ENCODE measurements at places on chromosomes 7 and 10.

DNA sequence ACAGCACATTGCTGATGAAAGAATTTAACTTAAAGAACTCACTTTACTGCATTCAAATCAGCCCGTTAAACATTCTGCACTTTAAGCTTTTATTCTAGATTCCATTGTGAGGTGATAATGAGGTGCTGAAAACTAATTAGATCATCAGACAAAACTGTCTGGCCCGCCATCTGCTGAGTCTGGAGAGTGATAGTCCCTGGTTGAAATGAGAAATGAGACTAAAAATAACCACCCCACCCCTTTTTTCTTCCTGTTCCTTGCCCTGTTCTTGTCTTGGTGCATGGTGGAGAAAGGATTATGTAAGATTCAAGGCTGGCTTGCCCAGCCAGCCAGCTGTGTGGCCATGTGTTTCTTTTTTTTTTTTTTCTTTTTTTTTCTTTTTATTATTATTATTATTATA is 277.0 kb upstream of the COBL start:
- DNase-seq: no peak

DNA sequence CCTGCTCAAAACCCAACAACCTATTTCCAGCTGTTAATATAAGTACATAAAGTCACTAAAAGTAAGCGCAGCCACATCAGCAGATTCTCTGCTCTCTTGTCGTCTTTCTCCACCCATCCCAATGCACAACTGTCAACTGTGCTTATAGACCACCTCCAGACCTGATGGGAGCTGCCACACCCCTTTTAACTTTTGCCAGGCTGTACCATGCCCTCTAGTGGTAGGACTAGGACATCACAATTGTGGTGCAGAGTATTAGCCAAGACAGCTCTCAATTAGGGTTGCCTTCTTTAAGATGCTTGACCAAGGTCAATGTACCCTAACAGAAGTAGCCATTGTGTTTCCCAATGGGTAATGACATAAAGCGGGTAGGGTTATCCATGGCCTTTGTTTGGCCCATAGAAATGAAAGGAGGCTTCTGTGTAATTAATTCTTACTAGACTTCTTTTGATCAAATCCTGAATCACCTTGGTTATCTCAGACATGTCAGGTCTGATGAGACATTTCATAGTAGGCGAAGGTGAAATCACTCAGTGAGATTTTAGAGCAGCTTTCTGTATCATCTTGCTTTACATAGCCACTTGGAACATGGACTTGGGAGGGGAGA is 68.1 kb downstream of the SCRN1 start:
- peak; percentile 76 for DNase-seq

- DNase-seq: no peak
Observed at GRCh38 chr10:88390041-88390440, 193.1 kb downstream of the RNLS start.

GRCh38 chr10:23293145-23293724 is 51.4 kb downstream of the C10orf67 start:
- DNase-seq: no peak

DNA sequence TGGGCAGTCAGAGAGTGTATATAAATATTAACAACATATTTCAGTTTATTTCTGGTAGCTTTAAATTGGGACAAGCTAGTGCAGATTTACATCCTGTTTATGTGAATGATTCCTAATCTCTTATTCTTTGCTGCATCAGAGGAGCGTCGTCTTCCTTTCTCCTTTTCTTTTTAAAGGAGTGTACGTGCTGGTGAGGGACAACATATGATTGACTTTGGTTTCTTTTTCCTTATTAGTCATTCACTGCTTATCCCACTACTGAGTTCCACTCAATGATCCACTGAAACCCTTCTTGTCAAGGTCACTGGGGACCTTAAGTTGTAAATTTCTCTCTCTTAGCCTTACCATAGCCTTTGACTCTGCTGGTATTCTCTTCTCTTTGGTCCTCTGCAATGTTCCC is 116.3 kb downstream of the EXOC4 start:
- DNase-seq: no peak

- DNase-seq: no peak
Observed at GRCh38 chr10:100041306-100042002, 31.7 kb upstream of the DNMBP start.

- DNase-seq: no peak
Observed at GRCh38 chr7:43405948-43406347, 177.0 kb upstream of the STK17A start.

- DNase-seq: no peak
Observed at GRCh38 chr10:2761311-2761710, 306.0 kb upstream of the PFKP start.

DNA sequence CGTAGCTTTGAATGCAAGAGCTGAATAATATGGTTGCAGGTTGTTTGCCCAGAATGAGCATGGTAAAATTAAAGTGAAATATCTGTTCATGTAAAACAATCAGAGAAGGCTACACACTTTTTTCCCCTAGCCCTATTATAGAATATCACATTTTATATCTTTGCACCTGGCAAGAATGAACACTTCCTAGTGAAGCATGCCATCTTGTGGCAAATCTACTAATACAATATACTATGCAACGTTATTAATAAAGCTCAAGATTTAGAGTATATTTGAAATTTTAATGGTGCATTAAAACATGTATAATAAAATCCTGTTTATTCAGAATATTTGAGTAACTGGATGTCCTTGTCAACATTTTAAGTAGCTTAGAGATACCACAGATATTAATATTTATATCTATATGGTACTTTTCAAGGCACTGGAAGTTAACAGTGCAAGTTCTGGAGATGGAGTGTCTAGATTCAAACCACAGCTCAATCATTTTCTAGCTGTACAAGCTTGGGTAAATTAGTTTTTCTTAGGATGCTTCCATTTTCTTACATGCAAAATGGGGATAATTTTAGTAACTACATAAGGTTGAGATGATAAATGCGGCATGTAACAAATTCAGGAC is 643.1 kb upstream of the SEMA3D start:
- no peak for DNase-seq

GRCh38 chr10:11379771-11380170 is 231.7 kb downstream of the USP6NL start:
- DNase-seq: no peak

GRCh38 chr10:94546049-94546900 is 687 bp downstream of the HELLS start:
- peak; percentile 2 for DNase-seq

- DNase-seq: no peak
Observed at GRCh38 chr10:111560027-111560426, 483.2 kb downstream of the ADRA2A start.

- no peak for DNase-seq
Observed at GRCh38 chr7:155470686-155471638, 13.0 kb downstream of the EN2 start.

GRCh38 chr10:128109707-128110106 is 16.5 kb downstream of the MKI67 start:
- no peak for DNase-seq

GRCh38 chr7:132045481-132045980 is 489.1 kb upstream of the PODXL start:
- DNase-seq: no peak

- no peak for DNase-seq
Observed at GRCh38 chr10:100802607-100803006, 57.2 kb downstream of the PAX2 start.

GRCh38 chr10:51588984-51589383 is 110.4 kb downstream of the CSTF2T start:
- DNase-seq: no peak

GRCh38 chr7:70523989-70524351 is 608.0 kb upstream of the GALNT17 start:
- DNase-seq: no peak

DNA sequence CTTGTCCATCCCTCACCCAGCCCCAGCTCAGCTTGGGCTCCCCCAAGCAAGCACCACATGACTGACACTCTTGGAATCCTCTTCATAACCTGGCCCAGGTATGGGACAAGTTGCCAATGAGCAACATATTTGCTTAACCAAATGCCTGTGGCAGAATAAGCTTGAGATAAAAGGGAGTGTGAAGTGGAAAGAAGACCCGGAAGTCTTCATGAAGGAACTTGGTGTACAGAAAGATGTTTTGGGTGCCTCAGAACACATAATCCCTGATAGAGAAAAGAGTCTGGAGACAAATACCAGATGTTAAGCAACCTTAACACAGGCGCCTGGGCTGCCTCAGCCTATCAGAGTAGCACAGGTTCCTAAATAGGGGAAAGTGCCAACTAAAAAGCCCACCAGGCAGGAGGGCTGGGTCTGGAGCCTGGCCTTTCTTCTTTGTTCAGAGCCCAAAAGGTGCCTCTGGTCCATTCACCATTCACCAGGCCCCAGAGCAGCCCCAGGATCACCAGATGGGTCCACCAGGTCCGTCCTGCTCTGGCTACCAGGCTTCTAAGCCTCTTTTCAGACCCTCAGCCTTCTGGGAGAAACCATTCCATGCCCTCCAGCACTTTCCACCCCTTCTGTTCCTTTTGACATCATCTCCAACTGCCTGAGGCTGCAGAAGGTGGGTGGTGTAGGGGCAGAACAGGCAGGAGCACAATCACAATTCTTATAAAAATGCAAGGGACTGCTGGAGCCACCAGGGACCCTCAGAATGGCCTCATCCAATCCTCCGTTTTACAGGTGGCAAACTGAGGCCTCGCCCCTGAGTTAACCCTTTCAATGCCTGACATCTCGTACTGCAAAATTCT is 22.6 kb downstream of the KCNMA1 start:
- DNase-seq: no peak

- no peak for DNase-seq
Observed at GRCh38 chr10:78954689-78955088, 114.1 kb upstream of the ZMIZ1 start.

GRCh38 chr10:7618461-7618860 is 48.3 kb downstream of the ITIH5 start:
- DNase-seq: no peak

DNA sequence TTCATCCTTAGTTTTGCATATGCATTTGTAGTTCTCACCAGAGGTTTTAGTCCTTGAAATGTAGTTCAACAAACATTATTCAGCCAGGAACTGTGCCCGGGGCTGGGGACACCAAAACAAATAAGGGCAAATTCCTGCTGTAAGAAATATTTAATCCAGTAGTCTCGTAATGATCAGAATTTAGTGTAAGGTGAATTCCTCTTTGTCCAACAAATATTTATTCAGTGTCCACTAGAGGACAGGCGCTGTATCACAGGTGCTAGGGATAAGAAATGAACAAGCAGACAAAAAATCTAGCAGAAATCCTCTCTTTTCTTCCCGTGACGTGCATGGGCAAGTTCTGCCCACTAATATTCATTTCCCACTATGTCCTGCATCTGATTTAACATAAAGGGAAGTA is 17.6 kb downstream of the LGI1 start:
- no peak for DNase-seq

DNA sequence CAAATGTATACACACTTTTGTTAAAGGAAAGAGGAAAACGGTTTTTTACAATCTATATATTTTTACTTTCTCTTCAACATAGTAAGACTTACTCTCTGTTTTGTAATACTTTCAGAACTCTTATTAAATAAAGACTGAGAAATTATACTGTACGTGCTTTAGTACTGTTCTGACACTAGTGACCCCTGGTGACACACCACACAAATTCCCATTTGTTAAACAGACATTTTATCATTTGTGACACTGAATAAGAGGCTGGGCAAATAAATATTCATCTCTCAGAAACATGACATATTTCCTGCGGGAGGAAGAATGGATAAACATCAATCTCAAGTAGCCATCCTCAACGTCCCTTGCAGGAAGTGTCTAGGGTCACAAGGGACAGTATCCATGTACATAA is 68.9 kb upstream of the ZNF33B start:
- no peak for DNase-seq

GRCh38 chr10:110267276-110267675 is 37.4 kb downstream of the SMNDC1 start:
- no peak for DNase-seq

DNA sequence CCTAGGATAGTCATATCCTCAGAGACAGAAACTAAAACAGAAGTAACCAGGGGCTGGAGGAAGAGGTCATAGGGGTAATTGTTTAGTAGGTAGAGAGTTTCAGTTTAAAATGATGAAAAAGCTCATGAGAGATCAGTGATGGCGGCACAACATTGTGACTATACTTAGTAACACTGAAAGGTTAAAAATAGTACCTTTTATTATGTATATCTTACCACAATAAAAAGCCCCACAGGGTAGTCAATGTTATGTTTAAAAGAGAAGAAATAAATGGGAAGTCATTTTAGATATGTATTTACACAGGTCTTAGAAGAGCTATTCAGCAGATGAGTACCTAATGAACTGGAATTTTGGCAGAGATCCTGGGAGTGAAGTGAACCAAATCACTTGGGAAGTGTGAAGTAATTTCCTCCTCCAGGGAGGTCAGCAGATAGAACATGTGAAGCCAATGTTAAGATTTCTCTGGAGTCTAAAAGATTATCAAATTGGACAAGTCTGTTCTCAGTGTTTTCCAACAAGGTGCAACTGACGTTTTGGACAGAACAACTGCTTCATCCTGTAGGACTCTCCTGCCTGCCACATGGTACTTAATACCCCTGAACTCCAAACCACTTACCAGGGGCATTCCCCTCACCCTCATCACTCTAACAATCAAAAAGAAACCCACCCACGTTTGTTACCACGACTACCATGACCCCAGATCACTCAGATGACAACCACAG is 6.4 kb downstream of the CDCA7L start:
- DNase-seq: no peak

- DNase-seq: no peak
Observed at GRCh38 chr10:112700215-112700671, 249.8 kb upstream of the TCF7L2 start.

GRCh38 chr7:26916336-26916735 is 51.9 kb upstream of the SKAP2 start:
- DNase-seq: no peak

DNA sequence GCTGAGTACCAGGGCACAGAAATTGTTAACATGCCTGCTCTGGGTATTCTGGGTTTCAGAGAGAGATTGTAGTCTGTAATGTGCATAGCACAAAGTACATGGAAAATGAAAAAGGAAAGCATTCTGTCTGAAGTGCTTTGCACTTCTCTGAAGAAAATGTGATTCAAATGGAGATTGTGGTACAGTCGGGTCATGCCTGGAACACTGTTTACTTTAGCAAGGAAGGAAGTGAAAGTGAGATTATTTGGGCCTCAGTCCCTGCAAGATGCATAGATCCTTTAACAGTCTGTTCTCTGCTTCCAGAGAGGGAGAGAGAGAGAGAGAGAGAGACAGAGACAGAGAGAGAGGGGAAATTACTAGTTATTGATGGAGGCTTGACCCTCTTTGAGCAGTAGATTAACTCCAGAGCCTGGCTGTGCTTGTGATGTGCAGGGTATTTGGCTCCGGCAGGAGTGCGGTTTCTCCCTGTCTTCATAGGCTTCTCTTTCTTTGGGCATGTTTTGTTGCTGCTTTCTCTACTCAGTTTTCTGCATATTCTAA is 5.4 kb downstream of the VWC2 start:
- no peak for DNase-seq

Measured in foreskin fibroblast (primary cell).